ENCODE measurements at places on chromosomes 3 and 15.

DNA sequence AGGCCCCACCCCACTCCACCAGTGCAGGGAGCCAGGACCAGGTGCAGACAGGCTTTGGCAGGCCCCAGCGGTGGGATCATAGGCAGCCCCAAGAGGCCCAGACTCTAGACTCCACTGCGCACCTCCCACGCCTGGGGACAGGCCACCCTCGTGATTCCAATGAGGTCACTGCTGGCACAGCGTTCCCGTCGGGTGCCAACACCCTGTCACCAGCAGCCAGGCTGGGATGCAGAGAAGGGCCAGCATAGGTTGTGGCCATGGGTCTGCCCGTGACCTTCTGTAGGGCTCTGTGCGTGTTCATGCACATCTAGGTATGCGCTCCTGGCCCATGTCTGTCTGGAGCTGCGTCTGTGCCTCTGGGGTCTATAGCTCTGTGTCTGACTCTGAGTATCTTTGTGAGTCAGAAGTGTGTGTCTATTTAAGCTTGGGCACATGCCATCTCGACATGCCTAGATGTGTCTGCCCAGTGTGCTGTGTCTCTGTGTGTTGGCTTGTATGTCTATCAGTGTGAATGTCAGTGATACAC, 13.0 kb downstream of the VIPR1 start:
- no peak for DNase-seq

DNA sequence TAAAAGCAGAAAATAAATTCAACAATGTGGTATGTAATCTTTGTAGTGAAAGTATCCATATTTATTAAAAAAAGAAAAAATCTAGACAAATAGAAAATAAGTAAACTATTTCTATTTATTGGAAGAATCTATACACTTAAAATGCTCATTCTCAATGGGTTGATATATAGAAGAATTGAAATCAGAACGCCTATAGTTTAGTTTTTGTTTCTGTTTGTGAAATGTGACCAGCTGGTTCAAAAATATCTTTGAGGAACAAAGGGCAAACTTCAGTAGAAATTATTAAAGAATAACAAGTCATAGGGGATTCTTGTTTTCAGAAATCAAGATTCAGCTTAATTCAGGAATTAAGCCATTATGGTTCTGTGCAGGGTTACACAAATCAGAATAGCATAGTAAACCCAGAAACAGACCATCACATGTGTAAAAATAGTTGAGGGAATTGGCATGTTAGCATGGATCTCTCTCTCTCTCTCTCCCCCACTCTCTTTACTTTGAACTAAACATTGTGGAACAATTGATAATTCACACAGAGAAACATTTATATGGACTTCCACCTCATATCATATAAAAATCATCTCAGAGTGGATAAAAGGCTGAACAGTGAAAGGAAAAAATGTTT, 134.0 kb downstream of the CHL1 start:
- no peak for DNase-seq

DNA sequence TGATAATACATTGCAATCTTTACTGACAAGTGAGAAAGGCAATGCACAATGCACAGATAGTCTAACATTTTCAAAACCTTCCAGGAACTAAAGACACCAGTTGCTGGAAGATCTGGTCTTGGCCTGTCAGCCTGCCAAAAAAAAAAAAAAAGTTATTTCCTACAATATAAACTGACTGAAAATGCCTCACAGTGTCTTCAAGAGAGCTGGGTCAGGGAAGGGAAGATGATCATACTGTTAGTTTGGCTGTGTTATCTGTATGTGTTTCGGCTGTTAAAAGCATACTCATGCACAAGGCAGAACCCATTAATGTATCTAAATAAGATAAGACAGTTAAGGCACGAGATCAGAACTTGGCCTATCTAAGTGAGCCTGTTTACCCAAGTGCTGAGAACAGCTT, 673.4 kb downstream of the MECOM start:
- no peak for DNase-seq

- DNase-seq = no peak
Observed at GRCh38 chr3:18424213-18424728, 868 bp downstream of the SATB1 start.

- no peak for DNase-seq
Observed at GRCh38 chr3:5051772-5052171, 70.3 kb upstream of the ARL8B start.

DNA sequence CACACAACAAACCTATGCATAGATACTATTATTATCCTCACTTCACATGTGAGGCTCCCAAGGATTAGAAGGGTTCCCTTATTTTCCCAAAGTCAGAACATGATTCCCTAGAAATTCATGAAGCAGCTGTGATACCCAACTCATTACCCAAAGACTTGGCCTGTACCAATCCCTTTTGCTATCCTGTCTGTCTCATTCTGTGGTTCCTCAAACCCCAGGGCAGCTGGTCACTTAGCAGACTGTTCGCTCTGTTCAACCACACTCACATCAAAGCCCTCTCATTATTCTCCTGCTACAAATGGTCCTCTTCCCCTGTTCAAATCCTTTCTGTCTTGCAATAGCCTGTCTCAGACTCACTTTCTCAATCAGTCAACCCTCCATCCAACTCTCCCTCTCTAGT, 154.3 kb upstream of the TRIM42 start:
- DNase-seq = no peak

- DNase-seq = no peak
Observed at GRCh38 chr3:55766753-55767152, 279.6 kb upstream of the WNT5A start.

DNA sequence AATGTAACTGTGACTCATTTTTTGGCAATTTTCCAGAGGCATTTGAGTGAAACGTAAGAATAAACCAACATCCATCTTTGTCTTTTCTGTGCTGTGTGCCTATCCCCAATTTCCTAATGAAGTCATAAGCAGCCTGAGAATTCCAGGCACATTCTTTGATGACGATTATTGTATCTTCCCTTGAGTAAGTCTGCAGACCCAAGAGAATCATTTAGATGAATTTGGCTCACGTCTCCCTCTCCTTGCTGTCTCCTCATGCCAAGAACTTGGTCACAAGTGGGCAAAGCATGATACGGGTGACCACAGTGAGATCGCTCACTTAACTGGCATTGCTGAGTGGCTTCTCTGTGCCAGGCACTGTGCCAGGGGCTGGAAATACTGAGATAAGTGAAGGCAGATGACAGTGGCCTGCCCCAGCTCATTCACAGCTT, 384.5 kb upstream of the IL12A start:
- peak; percentile 84 for DNase-seq

GRCh38 chr3:90128391-90128790, 1021.0 kb downstream of the EPHA3 start:
- DNase-seq = no peak

- no peak for DNase-seq
Observed at GRCh38 chr3:133722935-133723334, 23.3 kb upstream of the TF start.

DNA sequence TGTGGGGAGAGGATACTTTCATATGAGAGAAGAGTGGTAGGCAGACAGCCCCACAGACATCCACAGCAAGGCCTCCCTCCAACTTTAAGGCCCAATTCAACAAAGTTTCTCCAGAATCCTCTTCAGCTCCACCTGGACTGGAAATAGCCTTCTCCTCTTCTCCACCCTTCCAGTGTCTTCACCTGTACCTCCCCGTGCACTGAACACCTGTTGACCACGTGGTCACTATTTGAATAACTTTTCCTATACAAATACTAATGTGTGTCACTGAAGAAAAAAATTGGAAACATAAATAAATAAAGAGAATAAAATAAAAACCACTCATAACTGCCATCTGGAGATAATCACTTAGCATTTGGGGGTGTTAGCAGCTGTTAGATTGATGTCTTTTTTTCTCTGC, 52.9 kb downstream of the CCNL1 start:
- no peak for DNase-seq

- DNase-seq = peak; percentile 76
Observed at GRCh38 chr3:18099611-18100010, 325.5 kb downstream of the SATB1 start.

DNA sequence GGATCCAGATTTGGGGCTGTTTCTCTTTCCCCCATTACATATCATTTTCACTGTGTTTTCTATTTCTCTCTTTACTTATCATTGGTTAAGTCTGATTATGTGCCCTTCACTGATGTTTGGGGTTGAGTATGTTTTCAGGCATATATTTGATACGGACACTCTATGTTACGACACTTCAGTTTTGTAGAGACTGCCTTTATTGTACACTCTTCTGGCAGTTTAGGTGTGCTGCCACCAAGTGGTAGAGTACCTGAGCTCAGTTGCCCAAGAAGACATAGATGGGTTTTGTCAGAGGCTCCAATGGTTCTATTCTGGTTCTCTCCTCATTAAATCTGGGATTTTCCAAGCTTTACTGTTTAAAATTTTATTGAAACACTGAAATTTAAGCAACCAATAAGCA, 255.0 kb upstream of the ROPN1 start:
- DNase-seq = peak; percentile 30

DNA sequence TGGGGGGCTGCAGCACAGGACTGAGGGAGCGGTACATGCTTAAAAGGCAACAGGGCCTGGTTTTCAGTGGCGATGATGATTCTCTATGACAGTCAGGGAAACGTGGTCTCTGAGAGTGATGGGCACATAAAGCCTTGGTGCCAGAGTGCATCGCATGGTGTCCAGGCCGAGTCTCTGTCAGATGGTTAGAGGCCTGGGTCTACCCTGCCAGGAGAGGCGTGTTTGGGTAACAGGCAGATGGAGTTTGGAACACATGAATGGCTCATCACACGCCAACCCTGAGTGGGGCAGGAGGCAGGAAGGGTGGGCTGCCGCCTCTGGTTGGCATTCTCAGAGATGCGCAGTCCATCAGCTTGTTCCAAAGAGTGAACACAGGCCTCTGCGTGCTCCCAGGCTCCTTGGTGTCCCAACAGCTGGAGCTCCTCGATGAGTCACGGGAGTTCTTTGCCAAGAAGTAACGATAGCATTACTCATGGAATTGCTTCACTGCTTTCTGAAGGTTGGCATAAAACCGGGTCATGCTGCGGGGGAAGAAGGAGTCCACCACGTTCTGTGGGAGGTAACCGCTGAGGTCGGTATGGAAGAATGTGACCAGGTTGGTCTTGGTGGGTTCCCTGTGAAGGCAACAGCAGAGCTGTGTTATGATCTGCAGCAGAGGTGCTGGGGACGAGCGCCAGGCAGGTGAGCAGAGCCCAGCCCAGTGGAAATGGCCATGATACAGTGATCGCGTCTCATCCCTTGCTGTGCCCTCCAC, 11.0 kb downstream of the STARD5 start:
- peak; percentile 99 for DNase-seq

GRCh38 chr3:37661615-37662306, 199.9 kb upstream of the CTDSPL start:
- DNase-seq = no peak

- DNase-seq = no peak
Observed at GRCh38 chr15:32096916-32097617, 66.8 kb downstream of the CHRNA7 start.

DNA sequence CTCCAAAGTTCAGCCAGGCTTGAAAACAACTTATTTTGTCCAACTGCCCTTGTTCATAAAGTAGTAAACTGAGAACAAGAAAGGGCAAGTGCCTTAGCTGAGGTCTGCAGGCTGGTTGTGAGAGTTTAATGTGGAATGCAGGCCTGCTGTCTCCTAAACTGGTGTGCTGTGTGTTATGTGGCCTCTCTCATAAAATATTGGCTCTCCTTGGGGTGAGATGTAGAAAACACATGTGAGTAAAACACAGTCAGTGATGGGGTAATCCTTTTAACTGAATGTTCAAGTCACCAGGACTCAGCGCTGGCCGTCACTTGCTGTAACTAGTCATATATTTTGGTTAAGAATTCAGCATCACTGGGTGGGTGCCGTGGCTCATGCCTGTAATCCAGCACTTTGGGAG, 7.1 kb upstream of the ST6GAL1 start:
- no peak for DNase-seq

- DNase-seq = no peak
Observed at GRCh38 chr15:100786901-100787566, 92.6 kb upstream of the ALDH1A3 start.

All from kidney tubule cell (primary cell).